ENCODE measurements at places on chromosomes 5 and 9.

- DNase-seq = peak; percentile 32
Measured at GRCh38 chr5:31470608-31471007, 61.3 kb downstream of the DROSHA start.

DNA sequence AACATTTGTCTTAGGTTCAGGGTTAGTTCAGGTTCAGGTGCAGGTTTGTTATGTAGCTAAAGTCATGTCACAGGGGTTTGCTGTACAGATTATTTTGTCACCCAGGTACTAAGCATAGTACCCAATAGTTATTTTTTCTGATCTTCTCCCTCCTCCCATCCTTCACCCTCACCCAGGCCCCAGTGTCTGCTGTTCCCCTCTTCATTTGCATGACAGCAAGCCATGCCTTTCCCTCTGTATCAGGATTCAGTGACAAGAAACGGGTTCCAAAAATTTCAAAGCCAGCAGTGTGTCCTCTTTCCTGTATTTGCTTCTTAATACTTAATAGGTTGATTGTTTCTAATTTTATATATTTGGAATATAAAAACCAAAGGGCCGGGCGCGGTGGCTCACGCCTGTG lies 330.8 kb upstream of the SGCD start:
- no peak for DNase-seq

DNA sequence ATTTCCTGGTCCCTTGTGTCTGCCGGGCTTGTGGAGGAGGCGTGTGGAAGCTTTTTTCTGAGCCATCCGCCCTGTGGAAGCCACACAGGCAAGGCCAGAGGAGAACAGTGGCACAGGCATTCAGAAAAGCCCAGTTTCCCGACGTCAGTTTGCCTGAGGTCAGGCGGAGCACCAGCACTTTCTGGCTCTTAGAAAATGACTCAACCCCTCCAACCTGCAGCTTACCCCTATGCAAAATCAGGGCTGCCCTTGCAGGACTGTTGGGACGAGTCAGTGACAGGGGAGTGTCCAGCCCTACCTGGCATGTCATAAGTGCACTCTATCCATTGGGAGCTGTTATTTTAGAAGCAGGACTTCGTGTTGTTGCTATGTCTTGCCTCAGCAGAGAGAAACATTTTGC lies 216.0 kb downstream of the NR3C1 start:
- peak; percentile 33 for DNase-seq

DNA sequence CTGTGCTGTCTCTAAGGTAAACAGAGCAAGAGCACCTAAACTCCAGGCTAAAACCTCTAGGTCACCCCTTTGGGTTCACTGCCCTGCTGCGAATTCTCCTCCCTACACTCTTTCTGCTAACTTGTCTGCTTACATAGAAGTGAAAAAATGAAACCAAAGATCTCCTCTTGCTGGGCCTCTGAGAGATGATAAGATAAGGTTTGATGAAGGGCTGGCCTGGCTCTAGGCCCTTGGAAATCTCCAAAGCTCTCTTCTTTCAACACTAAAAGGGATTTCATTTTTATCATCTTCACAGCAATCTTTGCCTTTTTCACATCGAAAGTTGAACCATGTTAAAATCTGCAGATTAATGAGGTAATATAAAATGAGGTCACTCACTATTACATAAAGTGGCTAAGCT lies 450.8 kb upstream of the TLE4 start:
- DNase-seq = no peak

DNA sequence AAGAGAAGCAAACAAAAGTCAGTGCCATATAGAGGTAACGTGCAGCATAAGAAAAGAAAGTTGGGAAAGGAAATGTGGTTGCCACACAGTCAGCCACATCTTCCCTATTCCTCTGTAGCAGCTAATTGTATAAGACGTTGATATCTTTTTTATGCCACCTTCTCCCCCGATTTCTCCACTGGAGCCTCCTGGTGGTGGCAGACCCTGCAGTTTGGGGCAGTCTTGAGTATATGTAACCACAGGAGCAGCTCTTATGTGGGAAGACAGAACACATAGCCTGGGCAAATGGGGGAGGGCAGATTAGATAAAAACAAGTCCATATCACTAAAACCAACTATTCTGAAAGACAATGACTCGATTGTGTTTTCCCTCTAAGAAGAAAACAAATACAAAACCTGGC lies 99.7 kb downstream of the PLCXD3 start:
- DNase-seq = no peak

- DNase-seq = peak; percentile 20
Measured at GRCh38 chr9:134163371-134164196, 780 bp downstream of the RNU6ATAC start.

GRCh38 chr5:35781181-35781790 lies 75.4 kb upstream of the IL7R start:
- no peak for DNase-seq

DNA sequence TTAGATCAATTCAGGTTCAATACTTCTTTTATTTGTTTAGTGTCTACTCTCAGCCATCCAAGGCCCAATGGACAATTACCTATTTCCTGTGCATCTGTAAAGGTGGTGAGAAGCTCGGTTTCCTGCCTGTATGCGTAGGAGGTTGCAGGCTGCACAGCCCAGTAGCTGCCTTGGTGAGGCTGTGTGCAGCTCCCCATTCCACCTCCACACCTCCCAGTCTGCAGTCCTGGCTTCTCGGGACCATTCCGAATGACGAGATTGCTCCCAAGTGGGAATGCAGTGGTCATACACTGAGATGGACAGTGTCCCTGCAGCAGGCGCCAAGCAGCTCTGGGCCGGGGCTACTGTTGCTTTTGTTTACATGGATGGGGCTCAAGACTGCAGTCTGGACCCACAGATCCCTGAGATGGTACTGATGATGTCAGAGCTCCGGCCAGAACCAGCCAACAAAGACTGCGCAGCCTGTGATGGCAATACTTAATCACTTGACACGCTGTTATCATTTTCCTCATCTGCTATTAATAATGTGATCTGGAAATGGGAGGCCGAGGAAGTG lies 206.1 kb upstream of the IRX1 start:
- no peak for DNase-seq

DNA sequence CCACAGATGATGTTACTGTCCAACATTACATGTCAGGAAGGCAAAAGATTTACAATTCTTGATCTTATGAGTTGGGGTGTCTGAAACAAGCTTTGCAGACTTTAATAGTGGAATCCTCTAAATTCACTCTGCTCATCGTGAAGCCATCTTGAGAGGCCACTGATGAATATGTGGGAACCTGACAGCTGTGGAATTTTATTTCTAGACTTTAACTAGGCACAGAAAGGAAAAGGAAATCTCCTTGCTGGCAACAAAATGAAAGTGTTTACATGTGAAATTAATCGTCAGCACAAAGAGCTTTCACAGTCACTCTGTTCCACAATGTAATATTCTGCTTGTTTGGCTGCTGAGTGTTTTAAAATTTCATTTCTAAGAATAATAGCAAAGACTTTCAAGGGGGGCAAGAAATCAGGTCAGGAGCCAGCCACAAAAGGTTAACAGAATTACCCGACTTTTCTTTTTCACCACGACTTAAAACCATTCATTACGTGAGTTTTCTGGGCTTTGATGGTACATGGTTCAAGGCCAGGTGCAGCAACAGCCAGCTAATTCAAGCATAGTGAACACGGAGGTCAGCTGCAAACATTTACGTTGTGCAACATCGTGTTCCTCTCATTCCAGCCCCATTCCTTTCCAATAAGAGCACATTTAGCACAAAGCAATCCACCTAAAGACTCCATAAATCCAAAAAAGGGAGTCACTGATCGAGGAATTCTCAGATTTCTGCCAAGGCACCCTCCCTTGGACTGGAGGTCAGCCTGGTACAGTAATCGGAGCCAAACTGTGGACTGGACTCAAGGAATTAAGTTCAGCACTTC lies 14.6 kb downstream of the NREP start:
- peak; percentile 93 for DNase-seq

- DNase-seq = peak; percentile 87
Measured at GRCh38 chr5:14062178-14062577, 81.0 kb upstream of the TRIO start.

- no peak for DNase-seq
Measured at GRCh38 chr5:90598293-90598692, 39.7 kb downstream of the ADGRV1 start.

DNA sequence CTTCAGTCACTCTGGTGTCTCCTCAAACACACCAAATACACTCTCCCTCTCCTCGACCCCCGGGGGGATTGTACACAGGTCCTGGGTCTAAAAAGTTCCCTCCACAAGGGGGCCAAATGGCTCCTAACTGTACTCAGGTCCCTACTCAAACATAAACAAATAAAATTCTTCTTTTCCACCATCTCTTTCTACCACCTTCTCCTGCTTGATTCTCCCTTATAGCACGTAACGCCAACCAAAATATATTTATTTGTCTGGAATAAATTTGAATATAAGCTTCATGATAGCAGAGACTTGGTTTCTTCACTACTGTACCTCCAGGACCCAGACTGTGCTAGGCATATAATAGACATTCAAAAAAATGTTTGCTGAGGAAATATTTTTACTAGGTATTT lies 21.4 kb downstream of the ZNF608 start:
- no peak for DNase-seq

GRCh38 chr9:95045751-95046150 lies 271.8 kb downstream of the FANCC start:
- DNase-seq = no peak

DNA sequence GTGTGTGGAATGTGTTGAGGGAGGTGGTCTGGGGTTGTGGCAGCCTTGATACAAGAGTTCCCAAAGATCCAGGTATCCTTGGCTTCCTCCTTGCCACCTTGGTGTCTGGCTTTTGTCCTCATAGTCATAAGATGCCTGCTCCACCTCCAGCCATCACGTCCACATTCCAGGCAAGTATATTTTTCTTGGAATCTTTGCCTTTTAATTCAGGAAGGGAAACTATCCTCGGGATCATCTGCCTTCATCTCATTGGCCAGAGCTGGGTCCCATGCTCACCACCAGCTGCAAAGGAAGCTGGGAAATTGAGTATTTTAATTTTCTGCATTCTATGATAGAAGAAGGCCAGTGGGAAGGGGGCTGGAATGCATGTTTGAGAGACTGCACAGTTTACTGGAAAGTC lies 186.7 kb downstream of the C9orf50 start:
- DNase-seq = no peak

DNA sequence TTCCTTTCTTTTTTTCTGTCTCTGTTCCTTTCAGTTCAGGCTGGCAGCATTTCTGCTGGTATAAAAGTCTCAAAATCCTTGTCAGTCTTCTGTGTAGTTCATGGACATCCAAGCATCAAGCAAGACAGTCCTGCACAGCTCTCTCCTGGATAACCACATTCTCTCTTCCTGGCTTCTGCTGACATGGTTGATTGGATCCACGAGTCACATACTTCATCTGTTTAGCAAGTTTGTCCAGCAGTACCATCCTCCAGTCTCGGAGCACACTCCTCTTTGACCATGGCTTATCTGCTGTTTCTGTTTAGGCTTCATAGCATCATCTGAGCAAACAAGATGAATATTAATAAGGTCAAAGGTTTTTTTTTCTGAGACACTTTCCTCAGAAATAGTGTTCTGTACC lies 220.8 kb downstream of the KDM4C start:
- DNase-seq = peak; percentile 76

DNA sequence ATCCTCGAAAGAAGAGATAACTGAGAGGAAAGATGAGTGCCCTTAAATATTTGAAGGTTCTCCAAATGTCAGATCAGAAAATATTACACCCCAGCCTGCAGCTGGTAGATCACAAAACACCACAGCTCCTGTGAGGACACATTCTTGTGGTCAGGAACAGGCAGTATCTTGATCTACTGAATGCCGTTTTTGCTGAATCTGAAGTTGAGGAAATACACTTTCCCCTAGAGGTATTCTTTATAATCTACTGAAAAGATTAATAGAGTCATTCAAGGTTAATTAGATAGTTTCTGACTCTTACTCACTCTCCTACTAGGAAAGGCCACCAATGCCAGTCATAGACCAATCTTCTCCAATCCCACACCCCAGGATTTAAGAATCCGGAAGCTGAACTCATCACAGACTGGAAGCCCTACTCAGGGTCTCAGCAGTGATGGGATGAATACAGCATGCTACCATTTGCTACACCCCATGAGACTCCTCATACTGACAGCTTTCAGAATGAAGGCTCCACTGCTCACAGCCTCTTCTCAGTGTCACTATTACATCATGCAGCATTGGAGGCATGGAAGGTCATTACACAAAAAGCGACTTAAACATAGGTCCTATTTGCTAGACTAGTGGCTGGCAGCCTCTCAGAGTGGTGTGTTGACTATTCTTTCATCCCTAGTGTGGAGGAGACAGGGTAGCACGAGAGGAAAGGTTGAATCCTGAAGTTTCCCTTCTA lies 143.9 kb upstream of the SLC1A3 start:
- DNase-seq = peak; percentile 53

DNA sequence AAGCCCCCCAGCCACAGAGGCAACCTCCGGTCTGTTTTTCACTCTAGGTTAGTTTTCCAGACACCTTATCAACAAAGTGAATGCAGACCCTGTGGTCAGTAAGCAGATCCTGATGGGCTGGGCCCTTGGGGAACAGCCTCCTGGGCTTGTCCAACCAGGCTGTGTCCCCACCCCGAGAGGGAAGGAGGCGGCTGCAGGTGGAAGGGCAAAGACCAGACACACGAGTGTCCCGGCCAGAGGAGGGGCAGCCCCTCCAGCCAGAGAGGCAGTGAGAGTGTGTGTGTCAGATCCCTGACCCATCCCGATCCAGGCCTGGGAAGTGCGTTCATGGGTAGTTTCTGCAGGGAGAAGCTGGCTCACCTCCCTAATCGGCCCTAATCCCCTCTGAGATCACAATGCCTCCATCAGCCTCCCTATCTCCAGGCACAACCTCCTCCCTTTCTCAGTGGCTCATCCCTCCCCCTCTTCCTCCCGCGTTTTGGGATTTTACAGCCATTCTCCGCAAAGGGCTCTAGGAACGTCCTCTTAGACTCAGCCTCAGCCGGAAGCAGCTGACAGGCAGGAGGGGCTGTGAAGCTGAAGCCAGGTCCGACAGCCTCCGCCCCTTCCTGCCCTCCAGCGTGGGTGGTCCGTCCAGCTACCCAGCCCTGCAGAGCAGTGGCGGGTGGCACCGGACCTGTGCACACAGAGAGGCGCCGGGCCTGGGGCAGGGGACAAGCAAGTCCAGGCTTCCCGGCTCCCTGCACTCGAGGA lies 9.7 kb downstream of the SLC12A7 start:
- no peak for DNase-seq

DNA sequence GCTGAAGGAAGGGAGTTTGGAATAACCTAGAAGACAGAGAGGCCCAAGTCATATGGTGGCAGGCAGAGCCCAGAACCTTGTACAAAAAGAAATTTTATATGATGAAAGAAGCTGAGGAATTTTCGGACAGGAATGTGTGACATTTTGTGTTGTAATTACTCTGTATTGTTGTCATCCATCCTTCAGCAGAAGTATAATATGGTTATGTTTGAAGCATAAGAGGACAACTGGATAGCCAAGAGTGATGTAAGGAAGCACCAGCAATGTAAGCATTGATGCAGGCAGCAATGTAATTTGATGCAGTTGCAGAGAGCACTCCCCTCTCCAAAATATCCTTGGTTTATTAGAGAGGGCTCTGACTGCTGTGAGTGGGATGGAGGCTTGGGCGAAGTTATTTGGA lies 19.1 kb upstream of the SNX2 start:
- no peak for DNase-seq

GRCh38 chr5:129118405-129118804 lies 23.9 kb downstream of the ISOC1 start:
- DNase-seq = no peak

- peak; percentile 52 for DNase-seq
Measured at GRCh38 chr5:65100911-65101631, 332.3 kb downstream of the CWC27 start.

Data from renal cortical epithelial cell (primary cell).